ENCODE measurements at places on chromosomes 7 and 10.

DNA sequence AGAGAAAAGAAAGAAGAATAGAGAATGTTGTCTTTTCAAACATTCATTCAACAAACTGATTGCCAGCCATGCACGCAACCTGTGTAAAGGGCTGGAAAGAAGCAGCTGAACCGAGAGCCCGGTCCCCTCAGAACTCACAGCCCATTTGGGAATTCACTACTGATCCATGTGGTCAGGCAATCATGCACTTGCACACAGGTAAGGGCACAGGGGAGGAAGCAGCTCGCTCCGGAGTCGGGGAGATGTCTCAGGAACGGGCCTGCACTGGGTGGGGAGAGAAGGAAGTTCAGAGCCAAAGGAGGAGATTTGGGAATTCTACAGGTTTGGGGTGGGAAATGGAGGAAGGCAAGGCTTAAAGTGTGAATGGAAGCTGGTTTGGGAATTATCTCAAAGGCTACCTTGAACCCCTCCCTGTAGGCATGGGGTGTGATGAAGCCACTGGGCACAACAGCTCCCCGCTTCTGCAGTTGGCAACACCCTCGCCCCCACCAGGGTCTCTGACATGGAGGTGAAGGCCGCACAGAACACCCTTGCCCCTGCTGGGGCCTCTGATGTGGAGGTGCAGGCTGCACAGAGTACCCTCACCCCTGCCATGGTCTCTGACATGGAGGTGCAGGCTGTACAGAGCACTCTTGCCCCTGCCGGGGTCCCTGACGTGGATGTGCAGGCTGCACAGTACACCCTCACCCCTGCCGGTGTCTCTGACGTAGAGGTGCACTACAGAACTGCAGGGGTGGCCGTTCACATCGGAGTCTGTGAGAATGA lies 194.4 kb upstream of the RNF32 start:
- no peak for DNase-seq

- no peak for DNase-seq
Measured at GRCh38 chr7:90850066-90850465, 253.9 kb downstream of the CDK14 start.

GRCh38 chr10:45241865-45242520 lies 73.4 kb downstream of the OR13A1 start:
- DNase-seq: no peak

- no peak for DNase-seq
Measured at GRCh38 chr7:128032605-128033235, 1.5 kb upstream of the LRRC4 start.

DNA sequence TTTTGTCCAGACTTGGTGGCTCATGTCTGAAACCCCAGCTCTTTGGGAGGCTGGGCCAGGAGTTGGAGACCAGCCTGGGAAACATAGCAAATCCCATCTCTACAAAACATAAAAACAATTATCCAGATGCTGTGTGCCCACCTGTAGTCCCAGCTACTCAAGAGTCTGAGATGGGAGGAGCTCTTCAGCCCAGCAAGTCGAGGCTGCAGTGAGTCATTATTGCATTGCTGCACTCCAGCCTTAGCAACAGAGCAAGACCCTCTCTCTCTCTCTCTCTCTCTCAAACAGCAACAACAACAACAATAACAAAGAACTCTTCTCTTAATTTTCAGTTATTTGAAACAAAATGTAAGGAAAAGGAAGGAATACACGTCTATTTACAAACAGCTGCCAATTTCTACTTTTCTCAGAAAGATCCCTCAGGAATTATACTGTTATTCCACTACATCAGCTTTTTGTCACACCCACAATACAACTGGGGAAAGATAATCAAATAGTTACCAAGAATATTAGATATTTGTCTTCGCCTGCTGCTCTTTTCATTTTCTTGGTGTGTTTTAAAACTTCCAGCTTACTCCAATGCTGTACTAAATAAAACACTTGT lies 5.1 kb upstream of the TSPAN12 start:
- DNase-seq: no peak

- DNase-seq: no peak
Measured at GRCh38 chr7:25775999-25776743, 375.8 kb upstream of the NFE2L3 start.

GRCh38 chr10:93656155-93656554 lies 43.8 kb downstream of the PDE6C start:
- DNase-seq: no peak

- DNase-seq: no peak
Measured at GRCh38 chr7:11345621-11346020, 371.9 kb downstream of the PHF14 start.

GRCh38 chr10:72221278-72221677 lies 5.2 kb upstream of the ASCC1 start:
- DNase-seq: no peak

DNA sequence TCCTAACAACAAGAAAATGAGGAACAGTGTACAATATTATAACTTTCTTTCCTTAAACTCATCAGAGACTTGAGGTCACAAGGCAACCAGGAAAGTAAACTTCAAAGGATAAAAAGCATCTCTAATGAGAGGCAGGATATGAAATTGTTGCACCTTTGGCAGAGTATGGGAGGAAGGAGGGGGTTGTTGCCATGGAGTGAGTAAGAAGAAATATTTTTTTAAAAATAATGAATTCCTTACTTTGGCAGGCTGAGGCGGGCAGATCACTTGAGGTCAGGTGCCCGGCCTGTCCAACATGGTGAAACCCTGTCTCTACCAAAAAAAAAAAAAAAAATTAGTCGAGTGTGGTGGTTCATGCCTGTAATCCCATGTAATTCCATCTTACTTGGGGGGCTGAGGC lies 21.1 kb upstream of the CHN2 start:
- no peak for DNase-seq

DNA sequence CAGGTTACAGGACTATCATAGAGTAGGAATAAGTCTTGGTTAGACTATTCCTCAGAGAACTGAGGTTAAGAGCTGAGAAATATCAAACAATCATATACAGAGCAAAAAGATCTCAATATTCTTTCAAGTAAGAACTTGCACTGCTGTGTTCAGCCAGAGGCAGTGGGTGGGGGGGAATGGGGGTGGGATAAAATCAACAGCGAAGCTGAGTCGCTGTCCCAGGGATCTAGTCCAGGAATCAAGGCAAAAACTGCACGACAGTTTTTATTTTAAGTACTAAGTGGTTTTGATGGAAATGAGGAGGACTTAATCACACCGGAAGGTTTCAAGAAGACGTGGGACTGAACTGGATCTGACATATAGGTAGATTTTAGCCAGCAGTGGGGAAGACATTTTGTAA lies 159.1 kb downstream of the SRPK2 start:
- no peak for DNase-seq

DNA sequence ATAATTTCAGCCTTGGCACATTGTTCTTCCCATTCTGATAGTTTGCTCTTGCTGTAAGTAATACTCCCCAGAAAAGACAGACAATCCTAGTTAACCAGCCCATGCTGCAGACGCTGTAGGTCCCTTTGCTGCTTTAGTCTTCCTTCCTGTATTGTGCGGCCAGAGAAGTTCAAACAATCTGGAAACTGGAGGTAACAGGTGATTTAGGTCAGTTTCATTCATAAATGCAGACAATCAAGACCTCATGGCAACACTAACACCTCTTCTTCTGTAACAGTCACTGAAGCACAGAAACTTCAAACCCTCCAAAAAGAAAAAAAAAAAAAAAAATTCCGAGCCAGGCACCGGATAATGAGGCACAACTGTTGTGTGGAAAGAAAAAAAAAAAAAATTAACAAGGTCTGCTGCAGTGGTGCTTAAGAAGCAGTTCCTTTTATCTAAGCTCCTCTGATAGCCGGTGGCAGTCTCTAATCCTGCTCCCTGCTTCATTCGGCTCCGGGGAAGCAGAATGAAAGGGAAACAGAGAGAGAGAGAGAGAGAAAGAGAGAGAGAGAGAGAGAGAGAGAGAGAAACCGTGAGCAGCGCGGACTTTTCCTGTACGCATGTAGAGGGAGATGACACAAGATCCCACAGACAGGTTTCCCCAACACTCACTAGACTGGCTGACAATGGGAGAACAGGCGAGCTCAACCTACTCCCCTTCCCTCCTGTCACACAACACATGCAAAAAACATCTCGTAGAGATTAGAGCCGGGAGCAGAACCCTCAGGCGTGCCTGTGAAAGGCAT lies at the start of gene SEMA3A:
Gene SEMA3A (minus strand): TSS at position 306 of the 788 bp plus-strand sequence. CDS start 203 bp downstream, at position 103.
- DNase-seq: peak; percentile 80

DNA sequence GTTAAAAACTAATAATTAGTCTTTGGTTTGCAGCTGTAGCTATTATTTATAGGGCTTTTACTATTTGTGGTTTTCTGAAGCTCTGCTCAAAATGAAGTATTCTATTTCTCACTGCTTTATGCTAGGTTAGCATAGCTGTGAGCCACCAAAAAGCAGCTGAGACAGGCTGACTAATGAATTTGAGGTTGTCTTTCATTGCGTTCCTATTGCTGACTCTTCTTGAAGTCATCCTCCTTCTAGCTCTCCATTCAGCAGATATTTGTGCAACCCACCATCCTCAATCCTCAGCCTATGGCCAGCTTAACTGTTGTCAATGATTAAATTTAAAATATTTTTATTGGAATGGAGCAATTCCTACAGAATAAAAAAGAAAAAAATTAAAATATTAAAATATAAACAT lies 2.1 kb upstream of the RALA start:
- no peak for DNase-seq

DNA sequence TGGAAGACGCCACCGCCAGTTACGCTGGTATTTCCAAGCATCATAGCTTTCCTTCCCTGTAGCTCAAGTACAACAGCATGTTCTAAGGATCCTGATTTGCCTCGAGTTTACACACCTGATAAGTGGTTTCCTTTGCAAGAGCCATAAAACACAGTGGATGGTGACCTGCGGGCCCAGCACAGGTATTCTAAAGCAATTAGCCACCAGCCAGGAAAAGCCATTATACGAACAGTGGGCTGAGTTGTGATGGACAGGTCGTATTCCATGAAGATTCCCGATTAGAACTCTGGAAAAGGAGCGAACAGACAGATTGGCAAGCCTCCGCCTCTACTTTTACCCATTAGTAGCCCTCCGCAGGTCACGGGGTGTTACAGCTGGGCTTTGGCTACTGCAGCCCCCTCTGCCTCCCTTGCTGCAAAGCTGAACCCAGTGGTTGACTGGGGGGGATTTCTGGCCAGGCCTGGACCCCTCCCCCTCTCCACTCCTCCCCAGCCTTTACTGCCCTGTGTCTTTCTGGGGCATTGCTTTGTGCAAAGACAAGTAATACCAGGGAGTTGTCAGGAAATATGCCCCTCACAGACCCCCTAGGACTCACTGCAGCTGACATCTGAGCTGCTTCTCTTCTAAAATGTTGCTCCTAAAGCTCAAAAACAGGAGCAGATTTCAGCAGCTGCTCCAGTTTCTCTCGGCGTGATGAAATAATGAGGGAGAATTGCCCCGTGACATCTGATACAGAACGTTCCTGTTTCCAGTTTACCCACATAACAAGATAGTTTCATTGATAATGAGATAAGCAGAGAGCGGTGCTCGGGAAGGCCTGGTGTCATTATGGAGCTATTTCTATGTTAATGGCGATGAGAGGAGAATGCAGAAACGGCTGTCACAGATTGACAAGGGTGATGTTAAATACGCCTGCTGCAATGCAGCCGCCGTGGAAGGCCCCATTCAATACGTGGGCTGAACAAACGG lies 214.4 kb downstream of the CCSER2 start:
- DNase-seq: no peak

DNA sequence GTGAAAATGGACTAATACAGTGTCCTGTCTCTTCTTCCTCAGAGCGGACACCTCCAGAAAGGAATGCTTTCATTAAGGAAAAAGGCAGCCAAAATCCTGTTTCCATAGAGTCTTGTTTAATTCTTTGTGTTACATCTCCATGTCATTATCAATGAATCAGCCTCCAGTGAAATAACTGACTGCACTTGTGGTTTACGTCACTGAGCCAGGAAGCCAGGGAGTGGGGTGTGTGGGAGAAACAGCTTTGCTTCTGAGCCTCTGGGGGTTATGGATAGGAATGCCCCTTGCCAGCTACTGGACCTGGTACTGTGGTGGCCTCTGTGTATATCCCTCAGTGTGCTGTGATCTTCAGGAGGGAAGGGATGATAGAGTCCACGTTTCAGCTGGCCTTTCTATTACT lies 416.8 kb downstream of the GALNT17 start:
- no peak for DNase-seq

DNA sequence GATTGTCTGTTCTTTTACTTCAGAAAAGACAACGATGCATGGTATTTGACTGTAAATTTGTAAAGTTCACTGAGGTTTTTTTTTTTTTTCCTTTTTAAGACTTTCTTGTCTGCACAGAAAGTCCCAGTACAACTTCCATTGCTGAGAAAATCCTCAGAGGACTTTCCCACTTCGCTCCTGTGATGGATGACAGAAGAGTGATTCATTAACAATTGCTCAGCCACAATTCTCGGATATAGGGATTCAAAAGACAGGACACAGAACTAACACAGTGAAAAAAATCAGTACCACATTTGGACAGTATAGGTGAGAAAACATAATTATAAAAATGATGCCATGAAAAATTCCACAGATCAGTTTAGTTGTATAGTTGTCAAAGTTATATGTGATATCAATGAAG lies 48.0 kb downstream of the SEC23IP start:
- no peak for DNase-seq

- DNase-seq: no peak
Measured at GRCh38 chr10:31906039-31906438, 22.6 kb downstream of the ARHGAP12 start.

- no peak for DNase-seq
Measured at GRCh38 chr7:154342971-154343633, 290.9 kb downstream of the DPP6 start.

GRCh38 chr7:70384024-70384423 lies 747.9 kb upstream of the GALNT17 start:
- DNase-seq: no peak

DNA sequence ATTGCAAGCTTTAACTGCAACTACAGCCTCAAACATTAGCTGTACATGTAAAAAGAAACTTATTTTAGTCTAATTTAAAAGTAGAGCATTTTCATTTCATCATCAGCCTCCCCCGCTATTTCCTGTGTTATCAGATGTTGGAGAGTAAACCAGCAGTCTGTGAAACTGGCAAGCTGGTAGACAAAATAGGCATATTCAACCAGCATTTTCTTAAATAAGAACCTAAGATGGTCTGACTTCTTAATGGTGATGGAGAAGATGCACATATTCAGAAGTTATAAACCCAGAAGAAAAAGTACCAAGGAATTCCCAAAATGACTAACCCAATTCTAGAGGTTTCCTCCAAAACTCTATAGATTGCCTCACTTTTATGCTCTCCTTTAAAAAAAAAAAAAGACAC lies 24.9 kb downstream of the PIK3AP1 start:
- DNase-seq: no peak

DNA sequence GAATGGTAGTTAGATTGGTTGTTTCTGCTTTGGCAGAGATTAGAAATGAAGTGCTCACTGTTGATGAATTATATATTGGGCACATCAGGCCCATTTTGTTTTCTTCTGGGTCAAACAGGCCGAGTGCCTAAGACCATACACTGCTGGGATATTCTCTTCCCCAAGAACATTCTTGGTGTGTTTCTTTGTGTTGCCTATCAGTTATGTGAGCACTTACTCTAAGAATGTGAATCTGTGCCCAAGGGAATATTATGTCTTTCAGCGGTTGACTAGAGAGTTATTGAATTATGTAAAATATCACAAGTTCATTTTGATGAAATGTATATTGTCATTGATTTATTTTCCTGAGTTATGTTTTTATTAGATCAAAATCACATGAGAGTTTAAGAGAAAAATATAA lies 255.5 kb upstream of the SMIM30 start:
- DNase-seq: no peak

GRCh38 chr10:77357611-77358310 lies 279.8 kb downstream of the KCNMA1 start:
- DNase-seq: no peak

- DNase-seq: no peak
Measured at GRCh38 chr10:128517167-128517566, 390.9 kb upstream of the MKI67 start.

Measured in stomach (tissue), 19 donors.